ENCODE measurements at places on chromosomes 1 and 21. TPM values are rescaled to one million over a fixed set of nuclear protein-coding genes. Genes with fewer than 3 reads are reported as not detected.

Gene KIRREL1
- 29.0 TPM for total RNA-seq

Gene WDR64
- 0.11 TPM for total RNA-seq

- DNase-seq, result no peak
- no peak overlapping the region for H3K4me3 ChIP-seq
- no peak overlapping the region for H3K27ac ChIP-seq
Measured at GRCh38 chr1:9279172-9279840, 13.4 kb upstream of the SPSB1 start.

GRCh38 chr1:88150330-88150729 is 533.7 kb upstream of the PKN2 start:
- no peak overlapping the region for H3K4me3 ChIP-seq
- H3K27ac ChIP-seq, result no peak overlapping the region
- no peaks in the 10 kb centered on the region for H3K4me1 ChIP-seq
- no peaks in the 10 kb centered on the region for H3K27me3 ChIP-seq
- no peaks in the 10 kb centered on the region for H3K36me3 ChIP-seq

DNA sequence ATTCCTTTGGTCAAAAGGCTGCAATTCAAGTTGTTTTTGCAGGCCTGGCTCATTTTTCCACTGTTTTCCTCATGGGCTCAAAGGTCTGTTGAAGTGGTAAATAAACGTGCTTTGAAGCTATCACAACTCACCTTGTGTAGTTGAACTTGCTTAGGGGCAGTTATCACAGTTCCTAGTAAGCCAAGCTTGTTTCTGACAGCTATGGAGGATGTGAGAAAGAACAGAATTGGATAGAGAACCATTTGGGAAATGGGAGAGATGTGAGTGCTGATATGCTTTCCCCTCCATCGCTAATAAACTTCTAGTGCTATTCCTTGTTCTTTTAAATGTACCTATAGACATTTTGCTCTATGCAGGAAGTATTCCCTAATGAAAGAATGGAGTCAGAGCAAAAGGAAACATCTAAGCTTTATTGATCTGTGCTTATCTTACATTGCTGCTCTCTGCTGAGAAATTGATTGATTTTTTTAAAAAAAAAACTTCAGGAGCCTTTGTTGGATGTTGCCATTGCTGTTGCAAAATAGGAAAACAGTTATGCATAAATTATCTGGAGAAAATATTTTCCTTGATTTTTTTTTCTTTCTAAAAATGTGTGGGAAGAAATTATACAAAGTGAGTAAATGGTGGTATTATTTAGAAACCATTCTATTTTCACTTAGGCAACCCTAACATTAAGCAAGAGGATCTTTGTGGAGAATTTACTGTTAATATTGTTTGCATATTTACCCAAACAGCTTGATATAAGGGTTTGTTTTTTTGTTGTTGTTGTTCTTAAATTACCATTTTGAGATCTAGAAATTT is 118.2 kb downstream of the MAGI3 start:
- DNase-seq, result no peak
- H3K27me3 ChIP-seq, result no peaks in the 10 kb centered on the region
- H3K4me1 ChIP-seq, result no peaks in the 10 kb centered on the region
- H3K27ac ChIP-seq, result no peak overlapping the region
- H3K36me3 ChIP-seq, result no peaks in the 10 kb centered on the region

DNA sequence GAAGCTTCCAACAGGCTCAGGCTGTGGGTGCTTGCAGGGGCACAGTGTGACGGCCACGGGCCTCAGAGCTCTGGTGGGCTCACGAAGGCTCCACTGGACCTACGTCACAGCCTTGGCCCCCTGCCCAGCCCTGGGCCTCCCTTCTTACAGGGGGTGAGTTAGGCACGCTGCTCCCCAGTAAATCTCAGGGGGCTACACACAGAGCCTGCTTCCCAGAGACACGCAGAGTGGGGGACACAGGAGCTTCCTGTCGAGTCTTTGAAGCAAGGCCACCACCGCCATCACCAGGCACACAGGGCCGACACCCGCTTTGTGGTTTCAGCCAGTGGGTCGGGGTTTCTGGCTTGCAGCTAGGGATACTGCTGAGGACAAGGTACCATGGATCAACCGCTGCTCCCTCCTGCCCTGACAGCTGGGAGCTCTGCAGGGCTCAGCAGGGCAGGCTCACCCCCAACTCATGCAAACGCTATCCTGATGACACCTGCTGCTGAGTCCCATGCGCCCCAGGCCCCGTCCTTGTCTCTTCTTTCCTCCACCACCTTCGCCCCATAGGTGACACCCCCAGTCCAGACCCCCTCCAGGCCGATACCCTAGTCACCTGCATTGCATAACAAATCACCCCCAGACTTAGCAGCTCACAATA is 5.5 kb upstream of the CFAP410 start:
- DNase-seq, result no peak
- H3K4me3 ChIP-seq, result no peak overlapping the region
- H3K27ac ChIP-seq, result no peak overlapping the region
- H3K36me3 ChIP-seq, result no peaks in the 10 kb centered on the region
- H3K27me3 ChIP-seq, result peaks cover 7% of the 10 kb centered on the region

GRCh38 chr1:201371276-201371675 is 6.2 kb downstream of the TNNT2 start:
- no peak overlapping the region for H3K27ac ChIP-seq
- H3K4me1 ChIP-seq, result peaks cover 13% of the 10 kb centered on the region
- H3K27me3 ChIP-seq, result peaks cover 4% of the 10 kb centered on the region
- no peak overlapping the region for H3K4me3 ChIP-seq
- H3K36me3 ChIP-seq, result no peaks in the 10 kb centered on the region

- H3K36me3 ChIP-seq, result peaks cover 6% of the 10 kb centered on the region
- H3K4me3 ChIP-seq, result no peak overlapping the region
- H3K27me3 ChIP-seq, result no peaks in the 10 kb centered on the region
Measured at GRCh38 chr1:70319750-70320149, 34.8 kb downstream of the ANKRD13C start.

- no peak overlapping the region for H3K27ac ChIP-seq
- DNase-seq, result no peak
- H3K27me3 ChIP-seq, result peaks cover 2% of the 10 kb centered on the region
- no peaks in the 10 kb centered on the region for H3K36me3 ChIP-seq
Measured at GRCh38 chr1:24118410-24119242, 6.7 kb upstream of the MYOM3 start.

Gene PGBD5
- 4.3 TPM for total RNA-seq

- no peak for DNase-seq
- H3K27me3 ChIP-seq, result no peaks in the 10 kb centered on the region
- no peaks in the 10 kb centered on the region for H3K36me3 ChIP-seq
- no peak overlapping the region for H3K4me3 ChIP-seq
Measured at GRCh38 chr1:8970870-8971337, 25.2 kb downstream of the CA6 start.

GRCh38 chr1:12343823-12344487 is 114.1 kb downstream of the VPS13D start:
- H3K36me3 ChIP-seq, result peaks cover 10% of the 10 kb centered on the region
- H3K4me1 ChIP-seq, result peaks cover 3% of the 10 kb centered on the region
- no peak for DNase-seq
- no peak overlapping the region for H3K27ac ChIP-seq
- H3K4me3 ChIP-seq, result no peak overlapping the region

Gene DDX20
- total RNA-seq, result 16.1 TPM

GRCh38 chr21:44984428-44984791 is 44.6 kb downstream of the SLX9 start:
- no peak for DNase-seq
- H3K36me3 ChIP-seq, result peaks cover 32% of the 10 kb centered on the region
- H3K4me3 ChIP-seq, result no peak overlapping the region
- H3K27me3 ChIP-seq, result no peaks in the 10 kb centered on the region

- H3K27ac ChIP-seq, result no peak overlapping the region
- peaks cover 2% of the 10 kb centered on the region for H3K36me3 ChIP-seq
- peaks cover 25% of the 10 kb centered on the region for H3K4me1 ChIP-seq
- DNase-seq, result no peak
- H3K4me3 ChIP-seq, result no peak overlapping the region
Measured at GRCh38 chr1:10597492-10598388, 123.0 kb downstream of the PEX14 start.

DNA sequence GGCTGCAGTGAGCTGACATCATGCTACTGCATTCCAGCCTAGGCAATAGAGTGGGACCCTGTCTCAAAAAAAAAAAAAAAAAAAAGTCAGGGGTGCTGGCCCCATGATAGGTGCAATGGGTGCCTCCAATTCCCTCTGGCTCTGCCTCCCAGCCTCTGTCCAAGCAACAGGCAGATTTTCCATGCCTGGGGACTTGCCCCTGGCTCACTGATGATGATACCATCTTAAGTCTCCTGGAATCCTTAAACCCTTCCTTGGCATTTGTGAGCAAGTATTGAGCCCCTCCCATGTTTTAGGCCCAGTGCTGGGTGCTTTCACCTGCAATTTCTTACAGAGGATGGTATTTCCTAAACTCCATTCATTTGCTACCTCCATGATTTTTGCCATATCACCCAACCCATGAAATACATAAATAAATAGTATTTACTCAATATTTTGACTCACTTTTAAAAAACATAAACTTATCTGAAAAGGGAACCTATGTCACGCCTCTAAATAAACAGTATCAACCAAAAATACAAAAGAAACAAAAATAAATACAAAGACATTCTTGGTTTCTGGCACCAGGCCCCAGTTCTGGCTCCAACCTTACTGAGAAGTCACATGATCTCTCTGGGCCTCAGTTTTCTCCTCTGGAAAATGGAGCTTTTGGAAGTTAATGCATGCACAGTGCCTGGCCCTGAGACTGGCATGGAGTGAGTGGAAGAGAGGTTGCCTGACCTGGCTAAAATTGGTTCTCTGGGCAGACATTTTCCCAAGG is 1.5 kb upstream of the ALPL start:
- H3K27ac ChIP-seq, result no peak overlapping the region
- no peaks in the 10 kb centered on the region for H3K36me3 ChIP-seq
- DNase-seq, result no peak
- peaks cover 33% of the 10 kb centered on the region for H3K4me1 ChIP-seq
- no peak overlapping the region for H3K4me3 ChIP-seq

DNA sequence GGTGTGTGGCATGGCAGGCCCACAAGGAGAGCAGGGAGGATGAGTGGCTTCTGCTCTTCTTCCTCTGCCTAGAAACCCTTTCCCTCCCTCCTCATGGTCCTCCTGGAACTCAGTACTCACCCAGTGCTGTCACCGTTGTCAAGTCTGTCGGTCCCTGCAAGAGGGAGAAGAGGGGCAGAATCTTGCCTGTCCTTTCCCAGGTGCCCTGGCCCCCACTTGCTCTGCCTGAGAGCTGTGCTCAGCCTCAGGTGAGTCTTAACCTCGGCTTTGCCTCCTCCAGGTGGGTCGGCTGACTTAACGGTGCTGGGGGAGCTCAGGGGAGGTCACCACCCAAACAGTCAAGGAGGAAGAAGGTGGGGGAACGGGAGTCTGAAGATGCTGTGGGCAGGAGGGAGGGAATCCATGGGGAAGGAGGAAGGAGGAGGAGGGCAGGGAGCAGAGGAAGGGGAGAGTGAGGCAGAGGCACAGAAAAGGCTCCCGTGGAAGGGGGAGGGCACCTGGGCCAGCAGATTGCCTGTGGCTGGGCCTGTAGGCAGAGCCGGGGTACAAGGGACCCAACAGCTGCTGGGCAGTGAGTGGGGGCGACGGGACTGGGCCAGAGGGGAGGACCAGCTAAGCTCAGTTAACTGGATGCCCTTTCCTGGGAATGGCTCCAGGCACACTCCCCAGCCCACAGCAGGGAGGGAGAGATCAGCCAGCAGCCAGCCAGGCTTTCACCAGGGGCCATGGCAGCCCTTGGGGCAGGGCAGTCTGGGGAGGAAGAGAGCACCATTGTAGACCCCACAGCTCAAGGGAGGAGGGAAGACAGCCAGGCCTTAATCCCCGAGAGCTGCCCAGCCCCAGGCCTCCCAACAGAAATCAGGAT is 26.3 kb downstream of the CTNNBIP1 start:
- H3K27ac ChIP-seq, result peak overlapping the region; percentile 25
- H3K4me1 ChIP-seq, result peaks cover 35% of the 10 kb centered on the region
- no peak for DNase-seq

Gene SVBP
- 65.3 TPM for total RNA-seq

Gene LEFTY1
- 0.77 TPM for total RNA-seq

DNA sequence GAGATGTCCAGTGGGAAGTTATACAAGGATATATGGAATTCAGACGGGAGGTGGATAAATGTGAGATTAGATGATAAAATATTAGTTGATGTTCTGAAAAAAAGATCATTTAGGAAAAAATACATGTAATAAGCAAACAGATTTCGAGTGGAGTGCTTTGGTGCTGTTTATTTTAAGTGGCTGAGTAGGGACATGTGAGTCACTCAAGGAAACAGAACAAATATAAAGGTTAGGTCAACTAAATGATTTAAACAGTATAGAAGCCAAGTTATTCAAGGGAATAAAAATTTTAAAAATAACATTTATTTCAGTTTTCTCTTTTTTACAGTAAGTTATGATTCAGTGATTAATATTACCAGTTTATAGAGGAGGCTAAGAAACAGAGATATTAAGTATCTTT is 1046.7 kb upstream of the B3GALT2 start:
- no peak for DNase-seq
- no peaks in the 10 kb centered on the region for H3K4me1 ChIP-seq
- no peak overlapping the region for H3K4me3 ChIP-seq
- H3K27ac ChIP-seq, result no peak overlapping the region

DNA sequence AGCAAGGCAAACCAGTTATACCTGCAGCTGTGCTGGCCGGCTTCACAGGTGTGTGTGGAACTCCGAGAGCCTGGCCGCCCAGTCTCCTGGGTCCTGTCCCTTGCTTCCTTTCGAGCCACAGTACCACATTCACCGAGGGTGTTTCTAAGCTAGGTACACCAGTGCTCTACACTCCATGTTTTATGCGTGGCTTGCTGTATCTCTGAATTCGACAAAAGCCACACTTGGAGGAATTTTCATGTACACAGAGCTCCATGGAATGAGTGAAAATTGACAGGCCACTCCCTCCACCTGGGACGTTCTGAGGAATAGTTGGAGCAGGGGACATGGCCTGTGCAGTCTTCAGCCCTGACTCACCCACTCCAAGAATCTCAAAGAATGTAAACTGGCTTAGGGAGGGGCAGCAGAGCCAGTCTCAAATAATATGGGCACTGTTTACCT is 14.0 kb downstream of the ETS2 start:
- DNase-seq, result no peak
- H3K4me3 ChIP-seq, result no peak overlapping the region

Gene LDLRAD1
- not detected for total RNA-seq

GRCh38 chr1:26084844-26085243 is 17.4 kb upstream of the TRIM63 start:
- H3K27me3 ChIP-seq, result no peaks in the 10 kb centered on the region
- no peaks in the 10 kb centered on the region for H3K36me3 ChIP-seq
- no peak overlapping the region for H3K27ac ChIP-seq
- no peak for DNase-seq

DNA sequence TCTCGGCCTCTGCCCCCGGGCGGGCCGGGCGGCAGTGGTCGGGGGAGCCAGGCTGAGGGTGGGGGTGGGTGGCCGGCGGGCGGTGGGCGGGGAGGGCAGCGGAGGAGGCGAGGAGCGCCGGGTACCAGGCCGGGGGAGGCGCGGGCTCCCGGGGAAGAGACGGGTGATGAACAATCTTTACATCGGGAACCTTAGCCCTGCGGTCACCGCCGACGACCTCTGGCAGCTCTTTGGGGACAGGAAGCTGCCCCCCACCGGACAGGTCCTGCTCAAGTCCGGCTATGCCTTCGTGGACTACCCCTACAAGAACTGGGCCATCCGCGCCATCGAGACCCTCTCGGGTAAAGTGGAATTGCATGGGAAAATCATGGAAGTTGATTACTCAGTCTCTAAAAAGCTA is 112.5 kb downstream of the NBPF12 start:
- DNase-seq, result no peak
- no peaks in the 10 kb centered on the region for H3K36me3 ChIP-seq
- H3K4me3 ChIP-seq, result no peak overlapping the region
- H3K4me1 ChIP-seq, result no peaks in the 10 kb centered on the region

- no peaks in the 10 kb centered on the region for H3K36me3 ChIP-seq
- H3K4me3 ChIP-seq, result no peak overlapping the region
- H3K27me3 ChIP-seq, result no peaks in the 10 kb centered on the region
- H3K27ac ChIP-seq, result no peak overlapping the region
- DNase-seq, result no peak
- H3K4me1 ChIP-seq, result no peaks in the 10 kb centered on the region
Measured at GRCh38 chr1:116127123-116127847, 16.1 kb downstream of the MAB21L3 start.
